ENCODE measurements at places on chromosomes 1 and 21. TPM values are rescaled to one million over a fixed set of nuclear protein-coding genes. Genes with fewer than 3 reads are reported as not detected.

GRCh38 chr1:26533951-26534509 lies 4.5 kb downstream of the RPS6KA1 start:
- no peak for DNase-seq

FCGR1A gene
- not detected for total RNA-seq

GSTM1 gene
- not detected for total RNA-seq

DNA sequence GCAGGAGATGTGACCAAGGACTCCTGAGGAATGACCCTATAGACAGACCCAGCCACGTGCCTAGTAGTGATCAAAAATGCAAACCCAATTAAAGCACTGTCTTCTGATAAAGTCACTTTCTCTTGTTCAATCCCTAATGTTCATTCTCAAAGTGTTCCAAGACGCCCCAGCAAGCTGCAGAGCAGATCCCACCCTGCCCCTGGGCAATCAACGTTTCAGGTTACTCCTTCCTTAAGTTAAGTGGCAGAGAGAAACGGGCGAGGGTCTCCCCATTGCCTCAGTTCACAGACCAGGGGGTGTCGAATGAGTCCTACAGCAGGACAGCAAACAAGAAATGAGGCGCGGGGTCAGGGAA lies 699 bp upstream of the RGS2 start:
- peak; percentile 21 for DNase-seq

HOOK1 gene
- 35.1 TPM for total RNA-seq

- no peak for DNase-seq
Measured at GRCh38 chr1:184583849-184584248, 170.8 kb downstream of the EDEM3 start.

DNA sequence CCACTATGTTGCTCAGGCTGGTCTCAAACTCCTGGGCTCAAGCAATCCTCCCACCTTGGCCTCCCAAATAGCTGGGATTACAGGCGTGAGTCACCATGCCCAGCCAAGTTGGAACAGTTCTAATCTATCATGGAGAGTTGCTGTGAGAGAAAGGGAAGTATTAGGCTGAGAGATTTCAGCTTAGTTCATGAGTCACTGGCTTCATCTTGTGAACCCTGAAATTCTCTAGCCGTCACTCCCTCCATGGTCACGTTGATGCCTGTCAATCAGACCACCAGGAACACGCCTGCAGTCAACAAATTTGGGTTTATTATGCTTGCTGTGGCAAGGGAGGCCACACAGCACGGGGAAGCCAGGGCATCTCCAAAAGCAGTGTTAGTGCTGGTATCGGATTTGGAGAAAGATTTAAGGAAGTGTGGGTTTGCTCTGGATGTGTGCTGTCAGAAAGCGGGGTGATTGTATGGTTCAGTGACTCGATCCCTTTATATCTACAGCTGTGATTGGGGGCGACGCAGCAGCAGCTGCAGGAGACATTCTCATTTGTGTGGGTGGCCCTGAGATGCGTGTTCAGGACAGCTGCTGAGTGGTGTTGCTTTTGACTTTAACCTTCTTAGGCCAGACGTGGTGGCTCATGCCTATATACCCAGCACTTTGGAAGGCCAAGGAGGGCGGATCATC lies 18.7 kb downstream of the UQCRHL start:
- DNase-seq: no peak

RPL11 gene
- total RNA-seq: 864 TPM

CRYBG2 gene
- 106 TPM for total RNA-seq

MAP3K7CL gene
- 7.8 TPM for total RNA-seq

DNA sequence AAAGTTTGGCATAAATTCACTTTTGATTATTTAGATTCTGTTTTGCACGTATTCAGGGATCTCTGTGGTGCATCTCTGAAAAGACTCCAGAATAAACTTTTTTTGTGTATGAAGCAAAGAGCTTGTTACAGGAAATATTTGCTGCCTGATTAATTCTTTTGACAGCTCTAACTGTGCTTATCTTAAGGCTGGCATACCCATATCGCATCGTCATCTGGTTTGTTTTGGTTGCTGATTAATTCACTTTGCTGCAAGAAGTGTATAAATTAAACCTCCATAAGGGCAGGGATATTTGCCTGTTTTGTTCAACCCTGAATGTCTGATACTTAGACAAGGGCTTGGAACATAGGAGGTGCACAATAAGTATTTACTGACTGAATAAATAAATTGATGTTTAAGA lies 17.5 kb upstream of the DUSP10 start:
- DNase-seq: no peak

DNA sequence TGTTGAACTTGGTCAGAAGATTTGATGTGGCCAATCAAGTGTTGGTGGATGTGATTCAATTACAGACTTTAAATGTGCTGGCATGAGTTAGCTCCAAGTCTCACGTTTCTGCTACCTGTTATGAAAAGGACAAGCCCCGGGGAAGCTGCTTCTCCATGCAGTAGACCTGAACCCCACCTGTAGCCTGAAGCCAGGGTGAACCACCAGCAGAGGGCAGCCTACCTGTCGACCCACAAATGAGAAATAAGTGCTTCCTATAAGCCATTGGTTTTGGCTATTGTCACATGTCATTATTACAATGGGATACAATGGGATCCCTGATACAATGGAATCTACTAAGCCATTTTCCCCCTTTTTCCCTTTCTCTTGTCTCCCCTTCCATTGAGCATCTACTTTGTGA lies 230.2 kb downstream of the PRDM2 start:
- DNase-seq: no peak

RNU5D-1 gene
- total RNA-seq: not detected

GRCh38 chr1:198088360-198089071 lies 68.3 kb upstream of the NEK7 start:
- DNase-seq: no peak

TMEM125 gene
- total RNA-seq: 4.2 TPM

TENT5C gene
- 0.27 TPM for total RNA-seq

DNA sequence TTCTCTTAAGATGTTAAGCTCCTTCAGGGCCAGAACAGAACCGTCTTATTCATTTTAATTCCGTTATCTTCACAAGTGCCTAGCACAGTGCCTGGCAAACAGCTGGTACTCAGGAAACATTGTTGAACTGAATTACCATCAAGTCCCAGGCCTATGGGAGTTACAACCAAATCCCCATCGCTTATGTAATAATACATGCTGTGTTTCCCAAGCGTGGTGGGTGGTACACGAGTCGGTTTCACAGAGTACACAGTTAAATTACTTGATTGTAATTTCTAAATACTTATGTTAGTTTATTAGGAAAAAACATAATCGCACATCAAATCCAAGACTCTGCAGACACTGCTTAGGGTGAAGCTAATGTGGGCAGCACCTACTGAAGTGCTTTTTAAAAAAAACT lies 1.0 kb downstream of the ANGEL2 start:
- no peak for DNase-seq

- DNase-seq: no peak
Measured at GRCh38 chr1:181251001-181251712, 162.7 kb downstream of the IER5 start.

Data from esophagus squamous epithelium (tissue), 5 donors.